Cortex of kidney (tissue), 1 donor: ENCODE measurements at places on chromosomes 4 and X.

DNA sequence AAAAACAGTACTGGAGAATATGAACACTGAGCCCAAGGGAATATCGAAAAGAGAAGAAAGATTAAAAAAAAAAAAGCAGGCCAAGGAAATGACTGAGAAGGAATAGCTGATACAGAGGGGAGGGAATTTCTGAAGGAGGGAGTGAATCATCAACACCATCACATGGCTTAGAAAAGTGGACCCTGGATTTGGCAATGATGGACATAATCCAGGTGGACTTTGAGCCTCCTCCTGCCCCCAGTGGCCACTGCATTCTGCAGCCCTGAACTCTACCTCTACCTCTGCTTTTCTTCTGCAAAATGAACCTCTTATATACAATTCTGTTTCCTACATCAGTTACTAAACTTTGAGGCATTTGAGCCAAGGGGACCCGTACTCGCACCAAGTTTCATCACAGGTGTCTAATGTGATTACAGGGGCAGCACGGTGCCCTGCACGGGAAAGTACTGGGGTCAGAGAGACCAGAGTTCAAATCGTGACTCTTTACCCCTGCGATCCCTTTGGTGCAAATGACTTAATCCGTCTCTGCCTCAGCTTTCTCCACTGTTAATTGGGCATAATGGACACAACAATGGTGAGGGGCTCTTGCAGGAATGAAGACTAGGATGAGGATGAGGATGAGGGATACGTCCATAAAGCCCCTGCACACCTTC is 1.1 kb downstream of the OCIAD2 start:
- DNase-seq, result no peak

DNA sequence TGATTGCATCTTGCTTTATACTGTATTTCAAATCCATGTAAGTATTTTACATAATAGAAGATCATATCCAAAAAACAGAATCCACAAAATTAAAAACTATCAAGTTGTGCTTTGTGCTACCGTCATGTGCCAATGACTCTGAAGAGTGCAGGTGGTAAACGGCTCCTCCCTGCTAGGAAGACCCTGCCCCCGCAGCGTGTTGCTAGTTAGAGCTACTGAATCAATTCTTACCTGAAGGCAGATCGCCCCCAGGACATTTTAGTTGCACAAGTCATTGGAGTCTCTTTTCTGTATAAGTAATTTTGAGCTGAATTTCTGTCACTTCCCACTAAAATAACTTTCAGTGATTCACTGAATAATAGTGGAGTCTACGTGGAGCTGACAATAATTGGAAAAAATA is 599.5 kb upstream of the ZFP42 start:
- DNase-seq, result no peak

DNA sequence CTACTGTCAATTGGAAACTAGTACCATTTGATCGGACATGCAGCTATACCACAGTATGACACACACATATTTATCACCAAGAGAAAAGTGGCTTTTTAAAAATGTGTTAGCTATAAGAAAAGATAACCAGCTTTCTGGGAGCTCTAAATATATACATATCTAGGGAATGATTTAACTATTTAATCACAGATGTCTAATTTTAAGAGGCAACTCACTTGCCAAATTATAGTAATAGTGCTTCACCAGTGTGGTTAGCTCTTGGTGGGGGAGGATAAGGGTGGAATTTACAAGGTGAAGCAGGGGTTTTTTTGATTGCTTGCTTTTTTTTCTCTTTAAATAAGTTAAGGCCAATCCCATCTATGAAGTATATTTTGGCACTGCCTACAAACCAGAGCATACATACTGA is 547.7 kb upstream of the DIPK2B start:
- no peak for DNase-seq

DNA sequence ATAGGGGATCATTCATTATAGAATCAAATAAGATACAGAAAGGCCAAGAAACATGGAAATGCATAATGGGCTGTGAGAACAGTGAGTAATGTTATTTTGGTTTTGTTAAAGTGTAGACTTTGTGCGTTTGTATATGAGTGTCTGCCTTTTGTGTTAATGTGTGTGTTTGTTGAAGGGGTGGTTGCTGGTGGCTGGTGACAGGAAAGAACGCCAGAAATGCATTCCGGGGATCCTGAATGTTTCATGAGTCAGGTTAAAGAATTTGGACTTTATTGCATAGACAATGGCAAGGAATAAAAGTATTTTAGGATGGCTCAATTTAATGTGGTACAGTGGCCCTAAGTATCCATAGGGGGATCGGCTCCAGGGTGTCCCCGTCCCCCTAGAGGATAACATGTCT is 1228.9 kb downstream of the PCDH7 start:
- no peak for DNase-seq

GRCh38 chr4:167031534-167032156 is 202.6 kb downstream of the SPOCK3 start:
- no peak for DNase-seq

DNA sequence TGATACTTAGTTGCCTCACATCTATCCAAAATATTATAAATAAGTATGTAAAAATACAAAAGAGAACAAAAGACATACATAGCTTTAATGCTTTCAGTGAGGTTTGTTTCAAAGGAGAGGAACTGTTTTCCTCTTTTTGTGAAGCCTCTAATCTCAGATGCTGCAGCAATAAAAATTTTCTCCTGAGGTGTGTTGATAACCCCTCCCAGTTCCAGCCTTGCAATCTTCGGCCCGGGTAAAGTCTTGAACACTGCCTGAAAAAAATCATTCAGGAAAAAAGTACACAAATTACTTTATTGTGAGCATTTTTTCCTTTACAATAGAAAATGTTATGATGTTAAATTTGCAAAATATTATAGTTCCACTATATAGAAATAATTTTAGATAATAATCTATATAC is 8.8 kb downstream of the BBS7 start:
- no peak for DNase-seq

- DNase-seq, result no peak
These were observed 35.4 kb downstream of the RBBP7 start for GRCh38 chrX:16834806-16835205.

GRCh38 chr4:137359691-137360315 is 172.5 kb downstream of the PCDH18 start:
- no peak for DNase-seq

- DNase-seq, result no peak
These were observed 4.0 kb downstream of the LONRF3 start for GRCh38 chrX:118978451-118978850.

- no peak for DNase-seq
These were observed 243.4 kb upstream of the GRID2 start for GRCh38 chr4:92060333-92060732.

- DNase-seq, result no peak
These were observed 1.8 kb downstream of the SPIN4 start for GRCh38 chrX:63349307-63349706.

DNA sequence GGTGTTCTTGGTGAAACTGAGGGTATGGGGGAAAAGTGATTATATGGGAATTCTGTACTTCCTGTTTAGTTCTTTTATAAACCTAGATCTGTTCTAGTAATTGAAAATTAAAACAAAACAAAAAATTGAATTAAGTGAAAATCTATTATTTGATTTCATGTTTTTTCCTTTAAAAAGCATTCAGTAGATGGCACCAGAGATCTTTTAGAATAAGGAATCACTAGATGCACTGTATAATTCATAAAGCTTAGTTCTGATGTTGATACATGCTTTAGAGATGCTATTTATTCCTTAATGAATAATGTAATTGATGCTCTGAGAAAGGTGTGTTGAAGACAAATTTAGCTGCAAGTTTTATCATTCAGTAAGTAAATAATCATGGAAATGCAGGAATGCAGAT is 87.3 kb downstream of the LCORL start:
- DNase-seq, result no peak

DNA sequence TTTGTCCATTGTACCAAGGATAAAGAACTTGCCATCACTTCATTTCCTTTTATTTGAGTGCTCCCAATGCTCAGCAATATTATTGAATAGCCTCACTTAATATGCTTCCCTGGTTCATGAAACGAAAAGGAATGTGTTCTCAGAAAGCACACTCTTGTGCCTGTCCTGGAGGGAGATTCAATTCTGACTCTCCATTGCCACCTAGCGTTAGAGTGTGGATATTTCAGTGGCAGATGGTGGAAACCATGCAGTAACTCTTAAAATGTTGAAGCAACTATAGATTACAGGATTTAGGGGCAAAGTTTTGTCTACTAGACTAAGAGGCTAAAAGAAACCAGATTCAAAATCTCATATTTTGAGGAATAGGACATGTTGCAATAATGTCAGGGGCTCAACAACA is 36.0 kb downstream of the GAB3 start:
- DNase-seq, result no peak

- no peak for DNase-seq
These were observed 34.4 kb downstream of the BBS12 start for GRCh38 chr4:122766950-122767349.

DNA sequence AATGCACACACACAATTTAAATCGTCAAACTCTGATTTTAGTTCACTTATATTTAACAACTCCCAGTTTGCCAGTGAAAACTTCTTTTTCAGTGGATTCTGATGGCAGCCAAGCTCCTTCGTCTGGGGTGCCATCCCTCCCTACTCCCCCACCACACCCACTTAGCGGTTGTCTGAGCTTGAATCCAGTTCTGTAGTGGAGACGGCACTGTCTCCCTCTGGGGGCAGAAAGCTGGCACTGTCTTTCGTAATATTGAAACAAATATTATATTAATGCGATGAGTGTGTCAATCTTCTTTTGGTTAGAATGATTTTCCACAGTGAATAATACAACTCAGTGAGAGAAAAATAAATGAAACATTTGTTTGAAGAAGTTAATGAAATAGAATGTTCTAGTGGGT is 5.4 kb downstream of the MEPE start:
- DNase-seq, result no peak

DNA sequence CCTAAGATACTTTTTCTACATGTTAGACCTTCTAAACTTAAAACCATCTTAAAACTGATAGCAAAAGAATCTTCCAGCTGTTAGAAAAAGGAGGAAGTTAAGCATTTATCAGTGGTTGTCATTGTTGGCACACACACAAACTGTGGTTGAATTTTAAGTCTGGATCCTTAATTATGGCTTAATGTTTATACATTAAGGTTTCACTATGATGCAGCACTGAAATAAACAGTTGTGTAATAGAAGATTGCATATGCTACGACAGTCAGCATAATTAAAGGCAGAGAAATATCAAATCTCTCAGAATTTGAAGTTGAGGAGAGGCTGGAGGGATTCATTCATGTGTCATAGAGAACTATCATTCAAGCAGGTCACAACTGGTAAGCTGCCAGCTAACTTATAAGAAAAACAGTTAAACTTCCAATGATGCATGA is 32.3 kb downstream of the ADGRA3 start:
- no peak for DNase-seq

DNA sequence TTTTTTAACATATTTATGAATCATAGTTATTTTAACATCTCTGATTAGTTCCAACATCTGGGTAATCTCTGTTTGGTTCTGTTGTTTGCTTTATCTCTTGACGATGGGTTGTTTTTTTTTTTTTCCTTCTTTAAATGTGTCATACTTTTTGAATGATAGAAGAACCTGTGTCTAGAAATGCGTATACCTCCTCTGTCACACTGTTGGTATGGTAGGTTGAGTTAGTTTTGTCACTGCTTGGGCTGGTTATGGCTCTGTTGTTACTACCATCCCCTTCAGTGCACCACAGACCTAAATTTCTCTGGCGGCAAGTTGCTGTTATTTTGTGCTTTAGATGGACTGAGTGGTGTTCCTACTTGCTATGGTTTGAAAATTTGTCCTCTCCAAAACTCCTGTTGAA is 16.8 kb downstream of the STIM2 start:
- no peak for DNase-seq

DNA sequence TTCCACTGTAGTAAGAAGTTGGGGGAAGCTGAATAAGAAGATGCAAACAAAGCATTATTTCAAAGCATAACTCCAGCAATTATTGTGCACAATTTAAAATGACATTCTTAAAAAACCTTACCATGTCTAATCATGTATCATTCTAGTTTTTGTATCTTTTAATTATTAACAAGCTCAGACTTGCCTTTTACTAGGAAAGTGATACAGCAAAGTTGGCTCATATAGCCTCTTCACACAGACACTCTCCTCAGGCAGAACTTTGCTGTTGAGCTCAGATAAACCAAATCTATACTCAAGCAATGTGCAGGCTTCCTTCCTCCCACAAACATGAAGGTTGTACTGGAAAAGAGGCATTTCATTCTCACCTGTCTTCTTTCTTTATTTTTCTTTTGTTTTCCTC is 358.7 kb upstream of the EMCN start:
- DNase-seq, result no peak

GRCh38 chr4:18103876-18104605 is 82.5 kb upstream of the LCORL start:
- no peak for DNase-seq

DNA sequence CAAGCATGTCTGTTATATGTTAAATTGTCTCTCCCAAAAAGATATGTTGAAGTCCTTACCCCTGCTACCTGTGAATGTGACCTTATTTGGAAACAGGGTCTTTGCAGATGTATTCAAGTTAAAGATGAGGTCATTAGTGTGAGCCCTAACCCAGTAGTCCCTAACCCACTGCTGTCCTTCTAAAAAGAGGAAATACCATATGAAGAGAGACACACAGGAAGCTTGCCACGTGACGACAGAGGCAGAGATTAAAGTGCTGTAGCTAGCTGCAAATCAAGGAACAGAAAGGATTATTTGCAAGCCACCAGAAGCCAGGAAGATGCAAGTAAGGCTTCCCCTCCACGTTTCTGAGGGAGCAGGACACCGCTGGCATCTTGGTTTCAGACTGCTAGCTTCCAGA is 150.1 kb downstream of the HNRNPD start:
- no peak for DNase-seq

DNA sequence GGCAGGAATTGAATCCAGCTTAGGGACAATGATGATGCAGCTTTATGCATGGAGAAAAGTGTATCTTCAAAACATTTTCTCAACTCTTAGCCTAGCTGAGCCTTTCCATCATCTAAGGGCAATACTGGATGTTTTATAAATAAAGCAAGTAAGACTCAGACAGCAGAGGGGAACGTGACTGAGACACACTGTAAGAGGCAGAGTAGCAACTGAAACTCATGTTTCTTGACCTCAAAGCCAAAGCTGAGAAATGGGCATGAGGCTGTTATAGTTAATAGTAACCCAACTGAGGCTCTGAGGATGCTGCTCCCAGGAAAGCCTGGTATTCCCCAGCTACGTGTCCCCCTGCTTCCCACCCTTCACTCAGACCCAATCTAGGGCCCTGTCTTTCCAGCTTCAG is 44.6 kb downstream of the ARHGEF9 start:
- no peak for DNase-seq

GRCh38 chr4:105458001-105458400 is 15.9 kb downstream of the PPA2 start:
- no peak for DNase-seq

GRCh38 chr4:125826801-125827695 is 512.3 kb downstream of the FAT4 start:
- no peak for DNase-seq

DNA sequence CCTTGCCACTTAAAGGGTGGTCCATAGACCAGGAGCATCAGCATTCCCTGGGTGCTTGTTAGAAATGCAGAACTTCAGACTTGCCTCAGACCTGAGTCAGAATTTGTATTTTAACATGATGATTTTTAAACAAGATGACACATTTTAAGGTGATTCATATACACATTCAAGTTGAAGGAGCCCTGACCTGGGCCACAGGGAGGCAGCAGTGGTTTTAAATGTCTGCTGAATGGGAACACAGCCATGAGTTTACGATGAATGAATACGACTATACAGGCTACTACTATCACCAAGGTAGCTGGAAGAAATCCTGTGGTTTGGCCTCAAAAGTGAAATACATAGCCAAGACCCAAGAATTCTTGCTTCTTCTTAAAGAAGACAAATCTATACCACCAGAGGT is 2.9 kb downstream of the HDAC8 start:
- no peak for DNase-seq
